MG63 (cell line): ENCODE measurements at places on chromosomes 16 and 17. TPM values are rescaled to one million over a fixed set of nuclear protein-coding genes. Genes with fewer than 3 reads are reported as not detected.

Gene FOXL1
- not detected in 2 replicates for total RNA-seq

Gene TMEM88
- not detected in 2 replicates for total RNA-seq

Gene ZFPM1
- 0.33 TPM in 1 of 2 replicates, not detected in the other for total RNA-seq

Gene KRT31
- total RNA-seq = not detected in 2 replicates

Gene NGFR
- total RNA-seq = 3.4 and 3.6 TPM in 2 replicates

DNA sequence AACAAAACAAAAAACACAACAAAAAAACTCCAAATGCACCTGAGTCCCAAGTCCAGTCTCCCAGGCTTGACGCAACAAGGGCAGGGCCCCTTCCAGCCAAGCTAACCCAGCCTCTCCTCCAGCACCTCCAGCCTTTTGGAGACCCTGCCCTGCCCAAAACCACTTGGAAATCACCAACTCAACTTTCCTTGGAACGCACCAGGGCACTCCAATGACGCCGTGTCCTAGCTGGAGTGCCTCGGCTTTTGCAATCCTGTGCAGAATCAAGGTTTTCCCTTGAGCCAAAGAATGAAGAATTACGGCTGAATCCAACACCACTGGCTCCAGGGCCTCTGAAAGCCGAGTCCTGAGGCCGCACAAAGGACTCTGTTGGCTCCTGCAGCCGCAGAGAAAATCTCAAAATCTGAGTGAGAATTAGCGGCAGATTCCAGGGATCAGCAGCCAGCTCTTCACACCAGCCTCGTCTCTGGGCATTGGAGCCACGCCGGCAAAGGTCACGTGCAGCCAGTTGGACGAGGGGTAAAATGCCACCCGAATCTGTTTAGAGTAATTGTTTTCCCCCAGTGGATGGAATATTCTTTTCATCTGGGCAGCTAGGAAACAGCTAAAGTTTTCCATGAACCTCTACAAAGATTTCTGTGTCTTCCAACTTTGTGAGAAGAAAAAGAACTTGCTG is 9.7 kb upstream of the BAIAP2 start:
- no peak for DNase-seq

GRCh38 chr16:81945665-81946064 is 65.6 kb downstream of the SDR42E1 start:
- DNase-seq = no peak

DNA sequence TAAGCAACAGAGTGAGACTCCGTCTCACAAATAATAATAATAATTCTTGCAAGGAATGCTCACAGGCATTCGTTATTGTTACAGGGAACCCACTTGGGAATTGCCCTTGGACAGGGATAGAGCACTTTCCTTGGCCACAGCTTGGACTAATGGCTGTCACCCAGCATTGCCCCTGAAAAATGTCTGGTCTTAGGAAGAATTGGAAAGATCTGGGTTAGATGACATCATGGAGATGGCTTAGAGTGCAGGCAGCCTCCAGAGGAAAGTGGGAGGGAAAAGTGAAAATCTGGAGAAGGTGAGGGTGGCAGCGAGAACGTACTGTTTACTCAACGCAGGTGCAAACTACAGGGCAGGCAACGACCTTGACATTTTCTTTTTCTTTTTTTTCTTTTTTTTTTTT is 59.3 kb upstream of the MRTFB start:
- DNase-seq = no peak

DNA sequence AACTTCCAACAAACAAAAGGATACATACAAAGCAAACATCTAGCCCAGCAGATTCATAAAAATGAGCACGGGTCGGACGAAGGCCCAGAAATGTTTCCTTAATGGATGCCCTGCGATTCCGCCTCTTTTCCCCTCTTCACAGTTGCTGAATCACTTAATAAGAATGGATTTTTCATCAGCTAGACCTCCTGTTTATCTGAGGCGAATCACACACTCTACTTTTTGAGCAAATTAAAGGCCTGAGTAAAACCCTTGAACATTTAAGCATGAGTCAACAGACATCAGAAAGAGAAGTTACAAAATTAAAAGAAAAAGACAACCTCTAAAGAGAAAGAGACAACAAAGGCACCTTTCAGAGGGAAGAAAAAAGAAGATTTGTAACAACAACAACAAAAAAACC is 44.7 kb downstream of the HS3ST3A1 start:
- no peak for DNase-seq

DNA sequence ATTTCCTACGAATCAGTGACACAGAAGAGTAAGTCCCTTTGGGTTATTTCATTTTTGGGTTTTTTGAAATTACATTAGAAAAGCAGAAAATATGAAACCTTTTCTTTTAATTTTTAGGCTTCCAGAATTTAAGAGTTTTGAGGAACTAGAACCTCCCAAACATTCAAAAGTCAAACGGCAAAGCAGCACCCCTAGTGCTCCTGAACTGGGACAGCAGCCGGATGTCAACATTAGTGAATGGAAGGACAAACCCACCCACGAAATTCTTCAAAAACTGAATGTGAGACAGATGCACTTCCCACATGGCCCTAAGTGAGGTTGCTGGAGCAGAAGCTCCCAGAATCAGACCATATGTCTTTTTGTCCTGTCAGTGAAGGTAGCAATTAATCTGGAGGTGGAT is 199.4 kb downstream of the PHKB start:
- no peak for DNase-seq

GRCh38 chr17:45233423-45233924 is 11.8 kb downstream of the FMNL1 start:
- no peak for DNase-seq

DNA sequence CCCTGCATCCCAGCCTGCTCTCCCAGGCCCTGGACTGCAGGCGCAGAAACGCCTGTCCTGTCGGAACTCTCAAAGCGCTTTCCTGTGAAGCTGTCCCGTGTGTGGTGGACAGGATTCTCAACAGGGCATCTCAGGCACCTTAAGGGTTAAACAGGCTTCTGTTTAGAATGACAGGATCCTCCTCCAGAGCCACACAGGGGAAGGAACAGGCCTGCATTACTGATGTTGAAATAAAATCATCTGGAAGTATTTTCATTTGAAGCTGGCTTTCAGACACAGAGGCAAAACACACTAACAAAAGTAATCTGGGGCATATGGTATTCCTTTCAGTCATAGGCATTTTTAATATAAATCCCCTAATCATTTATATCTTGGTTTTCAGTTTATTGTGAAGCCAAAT is 7.4 kb downstream of the HS3ST3A1 start:
- DNase-seq = no peak

DNA sequence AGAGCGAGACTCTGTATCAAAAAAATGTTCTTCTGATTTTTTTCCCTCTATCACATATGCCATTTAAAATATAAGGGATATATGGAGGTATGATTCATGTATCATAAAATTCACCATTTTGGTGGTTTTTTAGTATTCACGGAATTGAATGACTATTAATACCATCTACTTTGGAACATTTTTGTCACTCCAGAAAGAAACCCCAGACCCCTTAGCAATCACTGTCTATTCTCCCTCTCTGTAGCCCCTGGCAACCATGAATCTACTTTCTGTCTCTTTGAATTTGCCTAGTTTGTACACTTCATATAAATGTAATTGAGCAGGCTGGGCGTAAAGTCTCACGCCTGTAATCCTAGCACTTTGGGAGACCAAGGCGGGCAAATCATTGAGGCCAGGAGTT is 75.9 kb downstream of the PRKCA start:
- DNase-seq = no peak

DNA sequence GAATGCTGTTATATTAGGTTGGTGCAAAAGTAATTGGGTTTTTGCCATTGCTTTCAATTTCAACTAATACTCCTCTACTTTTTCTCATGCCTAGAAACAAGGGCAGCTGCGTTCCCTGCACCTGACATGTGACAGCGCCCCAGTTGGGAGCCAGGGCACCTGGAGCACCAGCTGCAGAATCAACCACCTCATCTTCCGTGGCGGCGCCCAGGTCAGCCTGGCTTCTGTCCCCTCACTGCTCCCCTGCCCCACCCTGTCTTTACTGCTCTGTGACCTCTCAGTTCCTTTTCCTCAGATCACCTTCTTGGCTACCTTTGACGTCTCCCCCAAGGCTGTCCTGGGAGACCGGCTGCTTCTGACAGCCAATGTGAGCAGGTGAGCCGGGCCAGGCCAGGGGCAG is 16.4 kb upstream of the ITGAD start:
- no peak for DNase-seq

GRCh38 chr16:55949518-55949917 is 74.3 kb upstream of the CES5A start:
- peak; percentile 81 for DNase-seq

DNA sequence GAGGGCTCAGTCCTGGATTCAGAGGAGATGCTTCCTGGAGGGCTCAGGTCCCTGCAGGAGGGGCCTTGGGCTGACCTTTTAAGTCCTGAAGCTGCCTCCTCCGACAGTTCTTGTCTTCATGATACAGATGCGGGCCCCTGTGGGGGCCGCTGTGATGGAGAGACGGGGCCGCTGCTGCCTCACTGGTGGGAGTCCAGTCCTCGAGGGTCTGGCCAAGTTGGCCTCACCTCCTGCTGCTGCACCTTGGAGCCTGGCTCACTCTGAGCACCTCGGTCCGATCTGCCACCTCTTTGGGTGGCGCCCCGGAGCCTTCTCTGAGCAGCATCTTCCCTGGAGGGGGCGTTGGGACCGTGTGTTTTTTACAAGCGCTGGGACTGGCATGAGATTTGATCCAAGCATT is 79.1 kb downstream of the KLHDC4 start:
- no peak for DNase-seq

DNA sequence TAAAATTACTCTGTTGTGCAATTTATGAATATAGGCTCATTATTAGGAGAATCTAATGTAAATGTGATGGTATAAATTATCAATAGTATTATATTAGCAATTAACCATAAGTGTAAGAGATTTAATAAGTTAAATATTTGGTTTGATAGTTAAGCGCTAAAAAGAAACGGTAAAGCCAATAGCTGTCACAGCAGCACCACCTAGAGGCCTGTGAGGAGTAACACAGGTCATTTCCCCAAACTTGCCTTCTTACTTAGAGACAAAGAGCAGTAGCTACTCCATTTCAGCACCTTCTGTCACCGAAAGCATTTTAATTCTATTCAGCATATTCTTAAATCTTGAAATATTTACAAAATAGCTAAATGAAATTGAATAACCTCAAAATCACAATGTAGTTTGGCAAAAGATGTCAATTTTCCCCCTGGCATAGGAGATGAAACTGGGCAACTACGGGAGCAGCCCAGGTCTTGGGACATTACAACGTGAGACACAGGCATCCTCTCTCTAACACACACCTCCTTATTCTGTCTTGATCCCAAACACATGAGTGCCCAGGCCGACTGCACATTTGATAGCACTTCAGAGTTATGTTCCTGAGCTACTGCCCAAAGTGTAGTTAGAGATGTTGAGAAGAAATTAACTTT is 14.3 kb upstream of the DYNLRB2 start:
- DNase-seq = no peak

DNA sequence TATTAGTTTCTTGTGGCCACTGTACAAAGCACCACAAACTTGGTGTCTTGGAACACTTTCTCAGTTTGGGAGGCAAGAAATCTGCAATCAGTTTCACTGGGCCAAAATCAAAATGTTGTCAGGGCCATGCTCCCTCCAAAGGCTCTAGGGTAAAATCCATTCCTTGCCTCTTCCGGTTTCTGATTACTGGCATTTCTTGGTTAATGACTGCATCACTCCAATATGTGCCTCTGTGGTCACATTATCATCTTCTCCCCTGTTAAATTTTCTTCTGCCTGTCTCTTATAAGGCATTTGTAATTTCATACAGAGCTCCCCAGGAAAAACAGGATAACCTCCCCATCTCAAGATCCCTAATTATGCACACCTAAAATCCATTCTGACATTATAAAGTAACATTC is 34.8 kb downstream of the ZNF287 start:
- no peak for DNase-seq

DNA sequence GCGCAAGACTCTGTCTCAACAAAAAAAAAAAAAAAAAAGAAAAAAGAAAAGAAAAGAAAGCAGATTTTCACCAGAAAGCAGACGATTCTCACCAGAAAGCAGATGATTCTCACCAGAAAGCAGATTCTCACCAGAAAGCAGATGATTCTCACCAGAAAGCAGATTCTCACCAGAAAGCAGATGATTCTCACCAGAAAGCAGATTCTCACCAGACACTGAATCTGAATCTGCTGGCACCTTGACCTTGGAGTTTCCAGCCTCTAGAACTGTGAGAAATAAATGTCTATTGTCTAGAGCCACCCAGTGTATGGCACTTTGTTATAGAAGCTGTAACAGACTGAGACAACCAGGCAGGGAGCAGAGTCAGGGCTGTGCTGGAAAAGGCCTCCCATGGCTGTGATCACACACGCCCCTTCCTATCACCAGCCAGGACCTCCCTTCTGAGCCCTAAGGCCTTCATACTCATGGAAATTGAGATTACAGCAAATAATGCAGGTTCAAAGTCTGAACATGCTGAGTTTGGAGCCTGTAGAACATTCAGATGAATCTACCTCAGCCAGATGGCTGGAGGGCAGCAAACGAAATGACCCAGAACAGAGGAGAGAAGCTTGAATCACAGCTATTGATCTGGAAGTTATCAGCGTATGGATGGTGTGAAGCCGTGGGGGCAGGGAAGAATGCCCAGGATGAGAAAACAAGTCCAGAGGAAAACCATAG is 309.3 kb downstream of the SLC39A11 start:
- DNase-seq = no peak

DNA sequence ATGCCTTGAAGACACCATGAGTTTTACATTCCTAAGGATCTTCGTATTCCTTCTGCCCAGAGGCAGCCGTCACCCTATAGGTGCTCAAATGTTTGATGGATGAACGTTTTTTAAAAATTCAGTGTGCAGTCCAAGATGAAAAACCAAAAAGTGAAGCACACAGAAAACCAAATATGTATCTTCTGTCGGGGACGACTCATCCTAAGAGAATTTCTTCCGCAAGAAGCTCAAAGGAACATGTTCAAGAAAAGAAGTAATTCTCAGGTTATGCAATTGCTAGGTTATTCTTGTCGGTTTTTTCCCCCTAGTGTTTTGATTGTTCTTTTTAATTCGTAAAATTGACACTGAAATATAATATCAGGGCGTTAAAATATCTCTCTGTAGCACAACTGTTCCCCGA is 1.4 kb downstream of the CENPV start:
- DNase-seq = no peak

- no peak for DNase-seq
Measured at GRCh38 chr16:82389956-82390650, 220.1 kb upstream of the MPHOSPH6 start.

GRCh38 chr17:82884341-82884969 is 44.6 kb upstream of the ZNF750 start:
- no peak for DNase-seq
